ENCODE measurements at places on chromosomes 12 and 14.

GRCh38 chr14:28142400-28143015 lies 624.1 kb upstream of the FOXG1 start:
- peak; percentile 4 for DNase-seq

DNA sequence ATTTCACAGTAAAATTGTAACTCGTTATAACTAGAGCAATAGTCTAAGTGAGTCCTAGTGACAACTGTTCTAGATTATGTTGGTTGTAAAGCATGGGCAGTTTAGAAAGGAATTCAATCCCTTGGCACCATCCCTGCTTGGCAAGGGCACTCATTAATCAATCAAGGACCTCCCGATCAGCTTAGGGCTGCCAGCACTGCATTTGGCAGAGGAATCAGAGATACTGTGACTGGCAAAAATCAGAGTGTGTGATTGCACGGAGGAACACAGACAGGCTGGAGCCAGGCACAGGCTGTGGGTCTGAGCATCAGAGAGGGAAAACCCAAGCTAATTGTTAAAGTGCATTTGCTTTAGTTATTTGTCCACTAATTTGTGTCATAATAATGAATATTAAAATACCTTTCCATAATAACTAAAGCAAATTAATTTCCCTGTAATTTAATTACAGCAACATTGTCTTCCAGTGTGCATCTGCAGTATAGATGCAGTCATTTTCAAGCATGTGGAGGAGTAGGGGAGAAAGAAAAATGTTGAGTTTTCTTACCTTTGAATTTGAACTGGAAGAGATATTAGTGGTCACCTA lies 3.2 kb upstream of the EGLN3 start:
- DNase-seq = no peak

GRCh38 chr14:33647385-33647786 lies 303.5 kb downstream of the EGLN3 start:
- DNase-seq = peak; percentile 98

DNA sequence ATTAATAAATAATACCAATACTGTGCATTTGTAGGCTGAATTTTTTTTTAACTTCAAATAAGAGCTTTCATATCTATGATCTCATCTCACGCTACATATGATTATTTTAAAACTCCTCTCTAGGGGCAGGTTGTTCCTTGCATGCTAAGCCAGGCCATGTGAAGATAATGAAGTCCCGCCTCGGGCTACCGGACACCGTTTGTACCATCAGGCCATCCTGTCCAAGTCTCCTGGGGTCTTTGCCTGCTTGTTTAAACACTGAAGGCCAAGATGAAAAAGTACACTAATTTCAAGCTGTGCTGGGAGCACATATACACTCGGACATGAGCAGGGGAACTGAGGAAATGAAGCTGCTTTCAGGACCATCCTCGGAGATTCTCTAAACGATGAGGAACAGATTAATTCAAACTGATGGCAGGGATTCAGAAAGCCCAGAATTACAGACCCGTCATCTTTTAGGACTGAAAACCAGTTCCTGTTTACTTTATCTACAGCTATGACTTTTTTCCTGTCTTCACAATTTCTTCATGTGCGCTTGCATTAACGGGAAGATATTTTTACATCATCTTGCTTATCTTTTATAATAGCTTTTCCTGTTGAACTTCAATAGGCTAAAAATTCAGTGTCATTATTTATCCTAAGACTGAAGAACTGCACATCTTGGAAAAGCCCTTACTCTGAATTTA lies 6.3 kb upstream of the ABHD12B start:
- DNase-seq = peak; percentile 23

- peak; percentile 88 for DNase-seq
Observed at GRCh38 chr14:55123101-55123500, 6.0 kb upstream of the LGALS3 start.

GRCh38 chr12:113198296-113198695 lies 12.8 kb downstream of the RITA1 start:
- no peak for DNase-seq

DNA sequence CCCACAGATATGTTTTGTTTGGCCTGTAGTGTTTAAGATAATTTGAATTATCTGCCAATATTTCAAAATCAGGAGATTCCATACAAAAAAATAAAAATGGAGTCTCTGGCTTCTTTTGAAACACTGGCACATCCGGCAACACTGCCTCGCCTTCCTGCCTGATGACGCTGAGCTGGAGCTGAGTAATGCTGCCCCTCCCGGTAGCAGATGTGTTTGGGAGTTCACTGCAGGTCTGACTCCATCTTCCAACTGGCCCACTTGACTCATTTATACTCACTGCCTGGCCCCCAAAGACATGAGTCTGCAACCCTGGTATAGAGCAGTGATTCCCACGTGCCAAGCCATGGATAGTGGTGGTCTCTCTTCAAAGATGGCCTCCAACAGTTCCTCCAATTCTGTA lies 7.4 kb downstream of the CIT start:
- DNase-seq = peak; percentile 72
